ENCODE measurements at places on chromosomes 12 and 14.

DNA sequence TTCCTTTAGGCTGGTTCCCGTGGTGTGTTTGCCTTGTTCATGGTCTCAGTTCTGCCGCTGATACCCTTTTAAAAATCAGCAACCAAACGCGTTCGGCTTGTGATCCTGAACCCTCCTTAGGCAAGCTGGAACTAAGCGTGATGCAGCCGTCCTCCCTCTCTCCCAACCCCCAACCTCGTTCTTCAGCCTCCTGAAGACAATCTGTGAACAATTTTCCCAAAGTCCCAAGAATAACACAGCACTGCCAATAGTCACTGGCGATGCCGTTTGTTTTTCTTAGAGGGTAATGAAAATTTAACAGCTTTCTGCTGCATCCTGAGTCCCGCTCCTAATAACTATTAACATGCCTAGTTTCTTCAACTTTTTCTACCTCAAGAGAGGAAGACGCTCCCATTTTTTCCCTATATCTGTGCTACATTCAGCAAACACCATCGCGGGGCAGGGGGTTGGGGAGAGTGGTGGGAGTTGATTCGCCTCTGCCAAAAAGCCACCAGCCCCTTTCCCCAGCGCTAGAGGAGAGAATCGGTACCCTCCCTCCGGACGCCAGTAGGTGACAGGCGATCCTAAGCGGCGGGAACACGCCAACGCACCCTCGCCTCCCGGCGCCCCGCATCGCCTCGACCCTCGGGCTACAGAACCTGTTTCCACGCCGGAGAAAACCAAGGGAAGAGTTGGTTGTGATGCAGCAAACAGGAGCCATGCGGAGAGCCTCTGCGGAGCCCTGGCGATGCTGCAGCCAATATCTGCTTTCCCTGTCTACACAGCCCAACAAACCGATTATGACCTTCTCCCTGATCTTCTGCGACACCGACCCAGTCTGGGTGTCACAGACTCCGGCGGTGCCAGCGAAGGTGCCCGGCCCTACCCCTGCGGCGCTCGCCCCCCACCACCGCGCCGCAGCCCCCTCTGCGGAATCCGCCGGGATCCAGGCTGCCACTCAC lies 752 bp downstream of the PRICKLE1 start:
- DNase-seq = no peak

GRCh38 chr12:78177298-78177697 lies 346.6 kb downstream of the NAV3 start:
- DNase-seq = no peak

DNA sequence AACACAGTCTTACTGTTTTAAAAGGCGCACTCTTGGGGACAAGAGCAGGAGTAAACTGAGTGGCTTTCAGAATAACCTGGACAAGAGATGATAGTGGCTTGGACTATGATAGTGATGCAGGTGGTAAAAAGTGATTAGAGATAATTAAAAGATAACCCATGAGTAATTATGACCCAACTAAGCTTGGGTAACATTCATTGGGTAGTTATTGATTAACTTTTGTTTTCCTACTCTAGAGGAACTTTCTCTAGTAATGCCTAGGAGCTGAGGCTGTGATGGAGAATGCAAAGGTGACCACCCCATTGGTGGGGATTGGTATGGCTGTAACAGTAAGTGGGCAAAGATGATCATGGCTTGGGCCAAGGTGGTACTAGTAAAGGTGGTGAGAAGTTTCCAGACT lies 22.3 kb upstream of the FRS2 start:
- no peak for DNase-seq

- DNase-seq = no peak
These were observed 66.6 kb upstream of the FAR2 start for GRCh38 chr12:29082522-29082921.
